ENCODE measurements at places on chromosomes 1 and 21. TPM values are rescaled to one million over a fixed set of nuclear protein-coding genes. Genes with fewer than 3 reads are reported as not detected.
A peak's percentile ranks its signal among the peaks of the same experiment; 100 is the strongest.

GRCh38 chr1:19454265-19455146, 30.8 kb downstream of the CAPZB start:
- DNase-seq, result no peak

DNA sequence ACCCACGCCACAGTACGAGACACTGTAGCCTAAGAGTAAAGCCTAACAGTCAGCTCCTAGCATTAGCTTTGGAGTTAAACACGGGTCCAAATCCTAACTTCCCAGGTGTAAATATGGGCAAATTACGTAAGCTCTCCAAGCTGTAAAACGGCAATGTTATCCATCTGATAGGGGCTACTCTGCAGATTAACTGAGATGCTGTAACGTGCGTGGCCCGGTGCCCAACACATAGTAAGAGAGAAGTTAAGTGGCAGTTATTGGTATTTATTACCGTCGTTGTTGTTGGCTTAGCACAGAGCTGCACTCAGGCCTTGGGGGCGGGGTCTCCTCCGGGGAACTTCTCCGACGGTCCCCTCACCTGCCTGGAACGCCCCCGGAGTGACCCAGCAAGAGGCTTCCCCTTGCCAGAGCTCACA, 457 bp downstream of the TRAPPC3 start:
- DNase-seq, result no peak

DNA sequence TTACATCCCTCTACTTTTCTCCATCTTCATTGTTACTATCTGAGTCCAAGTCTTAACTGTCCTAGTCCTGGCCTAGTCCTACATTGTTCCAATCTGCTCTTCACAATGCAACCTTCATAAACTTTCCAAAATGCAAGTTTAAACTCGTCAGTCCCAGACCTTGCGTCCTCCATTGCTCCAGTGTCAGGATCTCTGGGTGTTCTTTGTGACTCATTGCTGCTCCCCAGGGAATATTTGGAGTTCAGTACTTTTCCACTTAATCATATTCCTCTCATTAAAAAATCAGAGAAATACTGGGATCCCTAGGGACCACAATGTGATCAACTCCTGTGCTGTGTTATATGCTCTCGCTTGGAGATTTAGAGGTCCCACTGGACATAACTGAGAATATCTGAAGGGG, 18.0 kb upstream of the KPRP start:
- no peak for DNase-seq

GRCh38 chr1:203858055-203858454, 3.3 kb upstream of the SNRPE start:
- peak; percentile 53 for DNase-seq

DNA sequence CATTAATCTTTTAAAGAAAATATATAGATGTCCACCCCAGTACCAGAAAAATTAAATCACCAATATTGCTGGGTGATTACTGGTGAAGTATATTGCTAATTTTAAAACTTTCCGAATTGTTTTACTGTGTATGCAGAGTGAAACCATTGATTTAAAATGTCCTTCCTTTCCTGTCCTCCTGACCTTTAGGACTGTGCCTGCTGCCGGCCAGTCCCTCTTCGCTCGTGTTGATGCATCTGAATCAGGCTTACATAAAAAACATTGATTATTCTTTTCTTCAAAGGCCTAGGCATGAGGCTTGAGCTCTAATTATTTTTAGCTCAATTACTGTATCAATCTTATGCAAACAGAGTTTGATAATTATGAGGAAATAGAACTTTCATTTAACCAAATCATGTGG, 1128.1 kb downstream of the BRINP3 start:
- no peak for DNase-seq

DNA sequence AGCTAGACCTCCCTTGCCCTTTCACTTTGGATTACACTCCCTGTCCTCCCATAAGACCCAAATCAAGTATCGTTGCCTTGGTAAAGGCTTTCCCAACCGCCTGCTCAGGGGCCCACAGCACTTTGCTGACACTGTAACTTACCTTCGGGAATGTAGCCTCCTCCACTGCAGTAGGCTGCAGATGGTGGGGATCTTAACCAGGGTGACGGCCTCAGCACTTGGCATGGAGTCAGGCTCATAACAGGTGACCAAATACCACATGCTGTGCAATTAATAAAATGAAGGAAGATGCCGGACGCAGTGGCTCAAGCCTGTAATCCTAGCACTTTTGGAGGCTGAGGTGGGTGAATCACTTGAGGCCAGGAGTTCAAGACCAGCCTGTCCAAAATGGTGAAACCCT, 88.7 kb upstream of the IRF2BP2 start:
- no peak for DNase-seq

- DNase-seq, result no peak
Measured at GRCh38 chr1:1239614-1240347, 6.7 kb downstream of the C1QTNF12 start.

GRCh38 chr1:222275001-222275728, 272.7 kb downstream of the HHIPL2 start:
- DNase-seq, result no peak

DNA sequence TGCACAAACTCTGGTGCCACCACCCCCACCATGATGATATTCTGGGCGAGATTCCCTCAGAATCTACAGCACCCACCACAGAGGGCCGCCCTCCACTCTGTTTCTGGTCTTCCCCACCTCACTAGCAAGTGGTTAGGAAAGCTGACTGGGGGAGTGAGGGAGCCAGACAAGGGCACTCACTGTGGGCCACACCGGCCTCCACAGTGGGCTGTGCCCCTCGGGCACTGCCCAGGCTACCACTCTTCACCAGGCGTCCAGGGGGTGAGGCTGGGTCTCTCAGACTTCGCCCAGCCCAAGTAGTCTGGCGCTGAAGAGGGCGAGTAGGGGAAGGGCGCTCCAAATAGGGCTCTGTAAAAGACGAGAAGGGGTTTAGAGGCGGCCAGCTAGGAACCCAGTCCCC, 11.2 kb upstream of the GATAD2B start:
- no peak for DNase-seq

- DNase-seq, result no peak
Measured at GRCh38 chr1:207861442-207862177, 49.3 kb downstream of the CD34 start.

- no peak for DNase-seq
Measured at GRCh38 chr1:11107599-11107998, 7.9 kb upstream of the EXOSC10 start.

DNA sequence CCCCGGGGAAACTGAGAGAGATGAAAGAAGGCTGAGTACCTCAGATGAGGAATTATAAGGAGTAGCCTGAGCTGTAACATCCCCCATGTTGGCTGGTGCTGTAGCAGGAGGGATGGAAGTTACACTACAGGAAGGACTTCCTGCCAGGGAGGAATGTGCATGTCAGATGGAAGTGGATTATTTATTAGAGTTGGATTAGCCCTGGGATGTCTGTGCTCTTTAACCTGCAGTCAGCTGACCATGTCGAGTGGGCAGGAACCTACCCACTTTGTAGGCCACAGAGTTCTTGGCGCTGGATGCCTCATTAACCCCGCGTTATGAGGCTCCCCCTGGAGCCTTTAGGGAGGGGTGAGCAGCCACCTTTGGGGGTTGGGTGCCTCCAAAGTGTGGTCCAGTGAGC, 757 bp upstream of the SEMA4A start:
- DNase-seq, result no peak

GRCh38 chr1:68503085-68503484, 6.2 kb upstream of the DEPDC1 start:
- DNase-seq, result no peak

DNA sequence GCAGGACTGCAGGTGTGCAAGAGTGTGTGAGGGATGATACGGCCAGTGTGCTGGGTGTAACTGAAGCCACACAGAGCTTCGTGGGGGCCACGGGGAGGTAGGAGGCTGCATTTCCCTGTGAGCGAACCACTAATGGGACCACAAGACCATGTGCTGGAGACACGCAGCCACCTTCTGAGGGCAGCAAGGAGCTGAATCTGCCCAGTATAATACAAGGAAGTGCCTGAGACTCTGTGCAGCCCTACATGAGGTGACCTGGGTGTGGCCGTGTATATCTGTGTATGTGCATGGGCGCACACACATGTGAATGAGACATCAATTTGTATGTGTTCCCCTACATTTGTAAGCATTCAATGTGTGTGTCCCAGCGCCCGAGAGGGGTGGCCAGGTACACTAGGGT, 50.8 kb downstream of the CHD5 start:
- no peak for DNase-seq

DNA sequence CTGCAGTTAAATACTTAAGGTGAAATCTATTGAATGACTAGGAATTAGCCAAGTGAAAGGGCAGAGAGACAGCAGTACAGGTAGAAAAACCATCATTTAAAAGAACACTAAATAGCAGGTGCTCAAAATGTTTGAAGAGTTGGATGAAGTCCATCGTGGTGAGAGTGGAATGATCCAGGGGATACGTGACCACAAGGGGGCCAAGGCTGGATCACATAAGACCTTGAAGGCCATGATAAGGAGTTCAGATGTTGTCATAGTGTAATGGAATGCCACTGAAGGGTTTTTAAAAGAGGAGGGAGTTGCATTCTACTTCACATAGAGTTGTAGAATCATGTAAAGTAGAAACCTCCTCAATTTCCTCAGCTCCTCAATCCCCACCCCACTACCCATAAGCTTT, 34.8 kb upstream of the HOOK1 start:
- no peak for DNase-seq

DNA sequence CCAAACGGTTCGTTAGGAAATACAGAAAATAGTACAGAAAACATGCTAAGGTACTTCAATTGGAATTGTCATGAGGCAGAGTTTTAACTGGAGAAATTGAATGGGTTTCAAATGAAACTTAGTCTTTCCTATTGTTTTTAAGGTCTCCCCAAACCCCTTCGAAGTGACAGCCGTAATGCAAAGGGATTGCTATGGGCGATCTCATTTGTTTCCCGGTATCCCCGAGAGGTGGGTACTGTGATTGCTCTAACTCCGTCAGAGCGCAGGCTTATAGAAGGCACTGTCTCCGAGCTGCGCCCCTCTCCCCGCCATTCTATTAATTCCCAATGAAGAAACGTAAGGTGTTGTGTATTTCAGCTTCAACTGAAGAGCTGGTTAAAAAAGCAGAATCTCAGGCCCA, 22.0 kb upstream of the RNF187 start:
- DNase-seq, result no peak

DNA sequence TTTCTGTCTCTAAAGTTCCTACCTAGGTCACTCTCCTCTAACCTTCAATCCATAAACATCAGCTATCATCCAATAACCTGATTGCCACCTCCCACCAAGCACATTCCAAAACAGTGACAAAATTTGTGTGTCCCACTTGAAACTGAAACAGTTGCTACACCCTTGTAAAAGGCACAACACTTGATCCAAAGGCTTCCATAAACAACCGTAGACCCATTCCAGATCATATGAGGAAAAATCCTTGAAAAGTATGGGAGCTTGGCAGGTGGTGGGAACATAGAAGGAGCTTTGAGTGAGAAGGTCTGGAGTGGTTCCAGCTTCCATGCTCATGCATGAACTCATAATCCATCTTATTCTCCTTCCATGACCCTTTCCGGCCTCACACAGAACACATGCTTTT, 82.0 kb upstream of the ATP1A1 start:
- DNase-seq, result no peak

- no peak for DNase-seq
Measured at GRCh38 chr1:10347109-10347508, 51.8 kb upstream of the PGD start.

- no peak for DNase-seq
Measured at GRCh38 chr21:45108808-45109781, 34.7 kb downstream of the ADARB1 start.

- DNase-seq, result no peak
Measured at GRCh38 chr1:4836574-4836973, 182.2 kb downstream of the AJAP1 start.

DNA sequence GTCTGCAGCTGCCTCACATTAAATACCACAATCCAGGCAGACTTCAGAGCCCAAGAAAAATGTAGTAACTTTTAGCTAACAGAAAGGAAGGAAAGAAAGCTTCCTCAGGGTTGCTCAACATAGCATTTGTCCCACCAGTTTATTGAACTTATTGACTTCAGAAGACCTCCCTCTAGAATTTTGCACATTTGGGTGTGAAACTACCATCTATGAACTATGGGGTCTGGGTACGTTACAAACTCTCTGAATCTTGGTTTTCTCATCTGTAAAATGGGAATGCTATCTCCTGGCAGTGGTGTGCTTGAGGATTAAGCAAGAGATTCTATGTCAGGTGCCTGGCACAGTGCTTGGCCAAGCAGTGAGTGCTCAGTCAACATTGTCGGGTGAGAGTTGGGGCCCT, at the start of gene ZP4:
TSS of gene ZP4 (minus strand) at position 101 of the 400 bp plus-strand sequence. CDS start 287 bp downstream, outside the sequence.
- DNase-seq, result no peak

- DNase-seq, result no peak
Measured at GRCh38 chr1:232250838-232251237, 379.1 kb downstream of the SIPA1L2 start.

DNA sequence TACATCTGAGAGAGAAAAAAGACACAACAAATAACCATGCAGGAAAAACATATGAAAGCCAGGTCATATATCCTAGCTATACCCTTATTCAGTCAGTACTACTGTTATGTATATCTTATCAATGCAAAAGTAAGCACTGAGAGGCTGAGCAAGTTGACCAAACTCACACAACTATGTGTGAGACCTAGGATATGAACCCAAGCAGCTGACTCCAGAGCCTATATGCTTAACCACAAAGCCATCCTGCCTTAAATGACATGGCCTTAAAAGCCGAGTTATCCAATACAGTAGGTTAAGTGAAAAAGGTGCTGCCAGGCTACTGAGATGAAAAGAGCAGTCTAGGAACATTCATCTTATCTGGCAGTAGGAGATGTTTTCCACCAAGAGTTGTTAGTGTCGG, 151.6 kb downstream of the RERE start:
- no peak for DNase-seq

GRCh38 chr1:77876884-77877283, 11.5 kb upstream of the NEXN start:
- no peak for DNase-seq

B3GALT2 gene
- total RNA-seq, result 1.5 TPM

TSSK3 gene
- total RNA-seq, result 2.3 TPM

KRTAP12-2 gene
- not detected for total RNA-seq

NBPF3 gene
- total RNA-seq, result 13.8 TPM

SPRR2E gene
- not detected for total RNA-seq

CYYR1 gene
- total RNA-seq, result 2.6 TPM

AGO4 gene
- 15.1 TPM for total RNA-seq

NKAIN1 gene
- 1.9 TPM for total RNA-seq

GFI1 gene
- total RNA-seq, result 0.12 TPM

Measured in cardiac muscle cell (in vitro differentiated cells and primary cell).